ENCODE measurements at places on chromosomes 12 and 14.

DNA sequence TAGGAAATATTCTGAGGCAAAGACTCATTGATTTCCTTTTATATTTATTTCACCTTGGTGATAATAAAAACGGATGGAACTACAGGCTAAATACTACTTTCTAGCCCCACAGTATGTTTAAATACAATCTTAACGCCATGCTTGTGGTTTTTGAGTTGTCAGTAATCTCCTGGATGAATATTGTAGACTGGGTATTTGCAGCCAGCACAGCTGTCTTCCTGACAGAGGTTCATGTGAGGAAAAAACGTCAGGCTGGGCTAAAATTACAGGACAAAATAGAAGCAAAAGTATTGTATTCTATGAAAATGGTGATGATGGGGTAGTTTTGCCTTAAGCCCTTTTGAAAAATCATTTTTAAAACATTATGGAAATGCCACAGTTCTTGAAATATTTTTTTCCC is 140.9 kb downstream of the CCDC91 start:
- DNase-seq = no peak

DNA sequence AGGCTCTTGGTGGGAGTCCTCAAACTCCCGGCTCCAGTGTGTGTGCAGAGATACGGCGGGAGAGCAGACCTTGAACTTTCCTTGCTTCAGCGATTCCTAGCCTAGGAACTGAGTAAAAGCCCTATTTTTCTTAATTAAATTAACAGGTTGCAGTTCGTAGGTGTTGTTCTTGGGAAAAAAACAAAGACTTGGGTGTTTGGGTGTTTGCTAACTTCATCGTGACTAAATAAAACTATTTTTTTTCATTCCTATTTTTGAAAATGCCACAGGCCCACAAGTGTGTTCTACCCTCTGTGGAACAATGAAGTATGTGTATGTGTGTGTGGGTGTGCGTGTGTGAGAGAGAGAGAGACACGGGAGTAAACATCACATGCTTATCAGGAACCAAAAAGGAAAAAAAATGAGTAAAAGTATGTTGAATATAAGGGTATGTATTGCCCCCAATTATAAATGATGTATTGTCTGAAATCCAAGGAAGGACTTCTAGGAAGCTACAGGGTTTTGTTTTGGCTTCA is 651 bp downstream of the TMEM117 start:
- DNase-seq = no peak

- no peak for DNase-seq
Measured at GRCh38 chr12:88188180-88188579, 46.1 kb downstream of the TMTC3 start.

GRCh38 chr14:36519431-36520321 is at the start of gene NKX2-1:
TSS of gene NKX2-1 (minus strand) at chr14:36520232. CDS start at chr14:36520129, 103 bp downstream.
- DNase-seq = peak; percentile 88

- DNase-seq = no peak
Measured at GRCh38 chr14:21652209-21652808, 1.3 kb upstream of the OR4E2 start.

DNA sequence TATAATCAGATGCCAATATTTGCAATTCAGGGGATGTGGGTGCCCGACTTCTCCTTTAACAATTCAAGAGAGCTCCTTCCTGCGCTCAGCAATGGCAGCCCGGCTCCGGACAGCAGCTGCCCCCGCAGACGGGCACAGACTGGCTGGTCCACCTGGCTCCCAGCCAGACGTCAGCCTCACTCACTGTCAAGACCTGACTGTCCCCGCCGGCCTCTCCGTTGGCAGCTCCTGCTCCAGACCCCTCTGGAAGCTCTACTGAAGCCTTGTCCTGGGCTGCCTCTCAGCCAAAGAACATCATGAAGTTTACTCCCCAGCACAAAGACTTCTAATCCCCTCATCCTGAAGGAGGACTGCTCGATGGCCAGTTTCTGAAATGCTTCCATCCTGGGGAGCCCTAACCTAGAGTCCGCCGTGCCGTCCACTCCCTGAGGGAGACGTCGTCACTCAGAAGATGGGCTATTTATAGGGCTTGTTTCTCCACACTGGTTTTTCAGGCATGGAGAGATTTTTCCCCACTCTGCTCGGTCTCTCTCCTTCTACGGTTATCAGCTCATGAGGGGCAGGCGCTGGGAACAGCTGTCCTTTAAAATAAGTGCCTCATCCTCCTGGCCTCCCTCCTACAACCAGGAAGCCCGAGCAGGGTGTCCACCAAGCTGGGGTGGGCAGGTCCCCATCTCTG is 126.2 kb downstream of the RFLNA start:
- DNase-seq = no peak

DNA sequence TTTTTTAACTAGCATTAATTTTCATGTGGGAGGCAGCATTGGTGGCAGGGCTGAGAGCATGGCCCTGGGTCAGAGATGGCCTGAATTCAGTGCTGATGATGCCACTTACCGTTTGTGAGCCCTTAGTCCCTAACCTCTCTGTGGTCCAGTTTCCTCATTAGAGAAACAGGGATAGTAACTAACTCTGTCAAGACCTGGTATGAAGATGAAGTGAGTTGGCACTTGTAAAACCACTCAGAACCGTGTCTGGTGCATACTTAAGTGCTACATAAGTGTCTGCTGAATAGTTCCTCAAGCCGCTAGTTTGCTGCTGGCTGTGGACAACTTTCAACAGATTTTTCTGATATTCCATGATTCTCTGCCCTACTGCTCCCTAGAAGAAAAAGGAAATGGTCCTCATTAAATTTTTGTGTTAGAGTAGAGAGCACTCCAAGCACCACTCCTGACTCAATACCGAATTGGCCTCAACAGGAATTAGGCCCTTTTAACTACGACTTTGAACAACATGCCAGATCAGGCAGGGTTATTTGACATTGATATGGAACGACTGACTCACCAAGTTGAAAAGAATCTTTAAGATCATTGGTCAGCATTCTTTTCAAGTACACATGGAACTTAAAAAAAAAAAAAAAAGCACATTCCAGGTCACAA is 250.2 kb downstream of the ANO2 start:
- DNase-seq = no peak

DNA sequence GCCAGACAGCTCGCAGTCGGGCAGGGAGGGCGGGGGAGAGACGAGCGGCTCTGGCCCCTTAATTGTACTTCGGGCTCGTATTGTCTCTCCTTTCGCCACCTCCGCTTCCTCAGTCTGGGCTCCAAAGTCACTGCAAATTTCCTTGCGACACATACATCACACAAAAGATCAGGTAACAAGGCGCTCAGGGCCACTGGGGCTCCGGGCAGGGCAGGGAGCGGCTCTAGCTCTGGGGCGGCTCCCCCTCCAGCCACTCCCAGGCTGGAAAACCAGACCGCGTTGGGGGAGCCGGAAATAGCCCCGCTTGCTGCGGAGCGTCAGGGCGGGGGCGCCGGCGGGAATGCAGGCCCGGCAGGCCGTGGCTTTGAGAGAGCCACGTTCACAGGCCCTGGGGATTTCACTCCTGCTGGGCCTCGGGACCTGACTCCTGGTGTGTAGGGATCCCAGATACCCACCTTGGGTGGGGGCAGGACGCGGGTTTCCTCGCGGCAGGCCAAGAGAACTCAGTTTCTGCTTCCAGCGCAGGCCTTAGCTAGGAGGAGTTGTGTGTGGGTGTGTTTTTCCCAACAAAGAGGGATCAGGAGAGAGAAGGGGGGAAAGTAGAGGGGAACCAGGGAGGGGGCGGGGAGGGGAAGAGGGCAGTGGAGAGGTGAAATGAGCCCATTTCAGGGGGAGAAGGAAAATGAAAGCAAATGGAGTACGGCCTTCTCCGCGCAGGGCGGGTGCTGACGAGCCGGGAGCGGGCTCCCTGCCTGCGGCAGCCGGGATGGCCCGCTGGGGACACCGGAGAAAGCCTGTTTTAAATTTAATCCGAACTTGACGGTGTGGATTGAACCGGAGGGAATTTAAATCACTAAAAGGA is 4.4 kb upstream of the HOXC9 start:
- DNase-seq = no peak

DNA sequence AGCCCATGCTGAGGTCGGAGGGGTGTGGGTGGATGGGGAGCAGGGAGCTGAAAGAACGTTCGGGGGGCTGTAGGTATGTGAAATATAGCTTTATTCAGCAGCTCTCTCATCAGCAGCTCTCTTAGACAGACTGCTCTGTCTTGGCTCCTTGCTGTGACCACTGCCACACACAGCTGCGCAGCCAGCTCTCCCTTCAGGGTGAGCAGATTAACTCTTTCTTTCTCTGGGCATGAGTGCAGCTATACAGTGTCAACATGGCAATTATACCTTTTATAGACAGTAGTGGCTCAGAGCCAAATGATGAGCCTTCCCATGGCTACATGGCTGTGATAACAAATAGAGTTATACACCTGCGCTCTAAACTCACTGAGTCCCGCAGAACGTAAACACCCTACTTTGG is 137.7 kb upstream of the NEDD1 start:
- DNase-seq = peak; percentile 98

- no peak for DNase-seq
Measured at GRCh38 chr14:44154874-44155273, 352.2 kb downstream of the FSCB start.

DNA sequence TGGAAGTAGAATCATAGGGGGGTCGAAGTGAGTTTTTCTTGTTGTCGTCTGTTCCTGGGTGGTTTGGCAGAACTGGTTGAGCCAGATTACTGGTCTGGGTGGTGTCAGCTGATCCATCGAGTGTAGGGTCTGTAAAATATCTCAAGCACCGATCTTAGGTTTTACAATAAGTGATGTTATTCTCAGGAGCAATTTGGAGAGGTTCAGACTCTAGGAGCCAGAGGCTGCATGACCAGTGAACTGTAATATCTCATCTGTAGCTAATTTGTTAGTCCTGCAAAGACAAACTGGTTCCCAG is 9.7 kb upstream of the SERPINA1 start:
- DNase-seq = no peak

DNA sequence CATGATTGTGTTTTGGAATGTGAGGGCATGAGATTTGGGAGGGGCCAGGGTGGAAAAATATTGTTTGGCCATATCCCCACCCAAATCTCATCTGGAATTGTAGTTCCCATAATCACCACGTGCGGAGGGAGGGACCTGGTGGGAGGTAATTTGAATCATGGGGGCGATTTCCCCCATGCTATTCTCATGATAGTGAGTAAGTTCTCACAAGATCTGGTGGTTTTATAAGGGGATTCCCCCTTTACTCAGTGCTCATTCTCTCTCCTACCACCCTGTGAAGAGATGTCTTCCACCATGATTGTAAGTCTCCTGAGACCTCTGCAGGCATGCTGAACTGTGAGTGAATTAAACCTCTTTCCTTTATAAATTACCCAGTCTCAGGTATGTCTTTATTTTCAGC is 15.7 kb downstream of the OR10P1 start:
- DNase-seq = no peak

- no peak for DNase-seq
Measured at GRCh38 chr12:14396071-14396470, 30.6 kb downstream of the ATF7IP start.

GRCh38 chr14:89188492-89188891 is 228.5 kb downstream of the FOXN3 start:
- DNase-seq = no peak

GRCh38 chr14:53365486-53366130 is 212.5 kb upstream of the DDHD1 start:
- no peak for DNase-seq
